NCI-H1092 treated with DMSO at 0.1 percent for 48 hours (cell line): ENCODE measurements at places on chromosomes 13 and 19.

GRCh38 chr19:13888281-13888680, 11.3 kb downstream of the NANOS3 start:
- no peak for DNase-seq

DNA sequence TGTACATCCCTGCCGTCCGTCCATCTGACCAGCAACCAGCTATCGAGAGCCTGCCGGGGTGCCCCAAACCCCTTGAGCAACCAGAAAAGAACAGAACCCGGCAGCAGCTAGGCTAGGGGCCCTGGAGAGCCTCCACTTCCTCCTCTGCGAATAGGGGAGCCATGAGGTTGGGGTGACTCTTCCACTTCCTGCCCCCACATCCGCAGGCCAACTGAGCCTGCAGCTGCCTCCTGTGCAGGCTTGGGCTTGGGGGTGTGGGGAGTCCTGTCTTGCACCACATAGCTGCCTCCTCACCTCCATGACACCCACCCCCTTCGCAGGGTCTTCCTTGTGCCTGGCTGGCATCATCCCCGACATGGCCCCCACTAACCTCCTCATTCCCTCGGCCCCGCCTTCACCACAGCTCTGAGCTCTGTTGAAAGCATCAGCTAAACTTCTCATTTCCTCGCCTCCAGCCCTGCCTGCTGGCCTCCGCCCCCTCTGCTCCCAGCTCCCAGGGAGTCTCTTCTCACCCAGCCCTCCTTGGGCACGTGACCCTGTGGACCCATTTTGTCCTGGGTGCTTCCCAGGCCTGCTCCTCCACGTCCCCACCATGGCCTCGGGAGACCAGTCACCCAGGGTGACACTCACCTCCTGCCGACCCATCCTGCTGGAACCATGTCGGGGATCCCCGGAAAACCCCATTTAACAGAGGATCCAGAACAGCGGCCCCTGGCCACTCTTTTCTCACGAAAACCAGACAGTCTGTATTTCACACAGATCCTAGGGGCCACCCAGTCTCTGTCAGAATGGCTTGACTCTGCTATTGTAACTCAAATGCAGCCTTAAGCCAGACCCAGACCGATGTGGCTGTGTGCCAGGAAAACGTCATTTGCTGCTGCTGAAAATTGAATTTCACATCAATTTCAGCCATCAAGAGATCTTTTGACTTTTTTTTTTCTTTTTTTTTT, 50.4 kb downstream of the MYO9B start:
- no peak for DNase-seq

DNA sequence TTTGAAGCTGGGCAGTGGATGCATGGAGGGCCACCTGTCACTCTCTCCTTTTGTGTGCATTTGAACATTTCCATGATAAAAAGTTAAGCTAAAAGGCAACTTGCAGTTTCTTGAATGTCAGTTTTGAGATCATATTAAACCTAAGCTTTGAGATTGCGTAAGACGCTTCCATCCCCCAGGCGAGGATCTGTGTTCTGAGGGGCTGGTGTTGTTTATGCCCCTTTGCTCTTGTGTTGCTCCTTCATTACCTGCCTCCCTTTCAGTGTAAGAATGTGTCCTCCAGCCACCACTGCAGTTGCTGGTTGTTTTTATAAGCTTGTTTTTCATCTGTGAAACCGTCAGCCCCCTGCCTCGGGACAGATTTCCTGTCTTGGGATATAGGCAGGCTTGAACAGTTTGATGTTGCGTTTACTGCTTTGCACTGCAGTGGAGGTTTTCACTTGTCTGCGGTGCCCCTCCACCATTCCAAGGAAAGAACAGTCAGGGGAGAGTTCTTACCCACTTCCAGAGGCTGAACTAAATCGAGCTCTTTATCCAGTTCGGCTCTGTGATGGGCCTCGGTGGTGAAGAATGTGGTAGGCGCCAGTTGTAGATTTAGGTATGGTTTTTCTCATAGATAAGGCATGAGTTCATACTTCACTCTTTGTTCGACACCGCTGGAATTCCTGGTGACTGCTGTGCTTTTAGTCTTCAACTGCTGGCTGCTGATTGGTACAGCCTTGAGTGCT, 96.8 kb downstream of the ARHGEF7 start:
- DNase-seq: no peak

DNA sequence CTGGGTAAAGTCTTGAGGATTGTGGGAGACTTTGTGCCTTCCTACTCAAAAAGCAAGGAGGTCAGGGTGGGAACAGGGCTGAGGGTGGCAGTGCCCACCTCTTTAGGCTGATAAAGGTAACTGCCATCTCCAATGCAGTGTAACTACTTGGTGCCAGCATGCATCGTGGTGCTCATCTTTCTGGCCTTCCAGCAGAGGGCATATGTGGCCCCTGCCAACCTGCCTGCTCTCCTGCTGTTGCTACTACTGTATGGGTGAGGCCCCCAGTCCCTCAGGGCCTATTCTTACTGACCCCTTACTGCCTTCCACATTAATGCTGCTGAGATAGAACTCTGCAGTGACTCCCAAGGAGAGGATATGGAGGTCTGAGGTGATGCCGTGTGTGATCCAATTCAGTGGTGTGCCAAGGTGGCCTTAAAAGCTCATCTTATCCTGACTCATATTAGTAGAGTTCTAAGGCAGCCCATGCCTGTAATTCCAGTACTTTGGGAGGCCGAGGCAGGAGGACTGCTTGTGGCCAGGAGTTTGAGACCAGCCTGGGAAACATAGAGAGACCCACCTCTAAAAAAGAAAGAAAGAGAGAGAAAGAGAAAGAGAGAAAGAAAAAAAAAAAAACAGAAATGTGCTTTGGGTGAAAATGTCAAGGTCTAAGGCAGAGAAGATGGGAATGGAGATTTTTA, 9.7 kb upstream of the ARHGAP45 start:
- peak; percentile 19 for DNase-seq

DNA sequence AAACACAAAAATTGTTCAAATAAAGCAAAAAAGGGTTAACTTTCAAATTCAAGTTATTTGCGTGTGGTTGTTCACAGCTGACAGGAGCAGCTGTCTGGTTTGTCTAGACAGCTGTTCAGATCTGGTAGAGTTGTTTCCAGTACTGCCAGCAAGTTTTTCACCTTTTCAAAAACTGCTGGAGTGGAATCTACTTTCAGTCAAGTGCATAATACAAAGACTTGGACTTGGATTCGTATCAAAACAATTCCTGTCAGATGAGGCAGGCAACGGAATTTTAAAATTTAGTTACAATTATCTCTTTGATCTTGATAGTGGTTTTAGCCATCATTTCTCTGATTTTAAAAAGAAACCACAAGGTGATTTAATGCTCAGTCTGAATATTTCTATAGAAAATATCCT, 51.7 kb upstream of the EEF1AKMT1 start:
- no peak for DNase-seq

GRCh38 chr13:108190897-108191296, 24.4 kb downstream of the LIG4 start:
- no peak for DNase-seq

DNA sequence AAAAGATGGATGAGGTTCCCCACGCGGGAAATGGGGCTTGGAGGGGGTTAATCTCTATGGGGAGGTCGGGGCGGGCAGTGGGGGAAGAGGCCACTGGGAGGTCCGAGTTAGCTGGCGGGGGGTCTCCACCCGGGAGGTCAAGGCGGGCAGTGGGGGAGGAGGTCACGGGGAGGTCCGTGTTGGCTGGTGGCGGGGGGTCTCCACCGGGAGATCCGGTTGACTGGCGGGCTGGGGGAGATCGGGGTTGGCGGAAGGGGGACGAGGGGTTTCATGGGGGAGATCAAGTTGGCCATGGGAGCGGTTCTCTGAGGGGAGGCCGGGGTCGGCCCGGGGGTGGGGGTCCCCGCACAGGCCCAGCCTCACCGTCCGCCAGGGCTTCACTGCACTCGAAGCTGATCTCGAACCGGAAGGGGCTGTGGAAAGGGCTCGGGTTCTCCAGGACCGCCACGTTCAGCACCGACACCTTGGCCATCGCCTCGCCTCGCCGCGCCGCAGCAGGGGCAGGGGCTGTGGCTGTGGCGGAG, 342 bp downstream of the ASF1B start:
- no peak for DNase-seq

DNA sequence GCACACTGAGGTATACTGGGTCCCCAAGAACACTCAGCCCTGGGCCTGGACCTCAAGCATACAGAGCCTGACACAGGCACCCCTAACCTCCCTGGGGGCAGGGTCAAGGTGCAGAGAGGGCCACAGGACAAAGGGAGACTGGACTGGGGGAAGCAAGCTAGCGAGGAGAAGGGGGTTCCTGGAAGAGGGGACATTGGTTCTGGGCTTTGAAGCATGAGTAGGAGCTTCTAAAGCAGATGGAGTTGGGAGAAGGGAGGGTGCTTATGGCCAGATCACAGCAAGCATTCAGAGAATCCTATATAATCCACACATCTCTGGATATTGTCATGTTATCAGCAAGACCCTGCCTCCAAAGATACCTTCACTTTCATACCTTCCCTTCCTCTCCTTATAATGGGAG, 3.2 kb downstream of the CIB3 start:
- DNase-seq: no peak
